ENCODE measurements at places on chromosomes 4 and X.

DNA sequence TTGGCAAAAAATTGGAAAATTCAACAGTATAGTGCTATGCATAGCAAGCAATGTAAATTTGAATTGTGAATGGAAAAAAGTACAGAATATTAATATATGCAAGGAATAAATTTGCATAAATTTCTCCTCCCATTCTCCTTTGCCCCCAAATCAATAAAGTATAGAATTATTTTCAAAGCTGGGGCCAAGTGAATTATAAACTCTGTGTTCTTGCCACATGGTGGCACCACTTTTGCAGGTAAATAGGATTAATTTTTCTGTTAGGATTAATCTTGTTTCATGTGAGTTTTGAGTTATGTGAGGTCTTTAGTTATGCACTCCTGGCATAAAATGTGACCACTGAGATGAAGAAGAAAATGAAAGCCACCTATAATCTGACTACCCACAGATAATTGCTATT lies 19.9 kb downstream of the COPS4 start:
- DNase-seq: no peak

DNA sequence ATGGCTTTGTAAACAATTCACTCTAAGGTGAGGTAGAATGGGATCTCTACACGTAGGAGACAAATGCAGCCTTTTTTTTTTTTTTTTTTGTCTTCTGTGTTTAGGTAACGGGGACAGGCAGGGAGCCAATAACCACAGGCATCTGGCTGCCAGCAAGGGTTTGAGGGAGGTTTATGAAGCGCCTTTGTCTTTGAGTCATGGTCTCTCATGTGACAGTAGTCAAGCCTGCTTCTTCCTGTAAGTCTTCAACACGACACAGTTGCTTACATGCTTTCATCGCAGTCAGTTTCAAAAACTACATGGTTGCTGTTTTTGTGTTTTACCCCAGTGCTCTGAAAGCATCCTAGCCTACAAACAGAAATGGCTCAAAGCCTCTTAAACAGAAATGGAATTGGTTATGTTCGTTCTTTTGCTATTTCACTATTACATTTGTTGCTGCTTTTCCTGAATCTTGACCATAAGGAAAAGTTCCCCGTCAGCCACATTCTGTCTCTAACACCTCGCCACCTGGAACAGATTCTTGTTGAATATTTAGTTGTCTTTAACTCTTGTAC lies 127.8 kb upstream of the METTL14 start:
- DNase-seq: peak; percentile 81

DNA sequence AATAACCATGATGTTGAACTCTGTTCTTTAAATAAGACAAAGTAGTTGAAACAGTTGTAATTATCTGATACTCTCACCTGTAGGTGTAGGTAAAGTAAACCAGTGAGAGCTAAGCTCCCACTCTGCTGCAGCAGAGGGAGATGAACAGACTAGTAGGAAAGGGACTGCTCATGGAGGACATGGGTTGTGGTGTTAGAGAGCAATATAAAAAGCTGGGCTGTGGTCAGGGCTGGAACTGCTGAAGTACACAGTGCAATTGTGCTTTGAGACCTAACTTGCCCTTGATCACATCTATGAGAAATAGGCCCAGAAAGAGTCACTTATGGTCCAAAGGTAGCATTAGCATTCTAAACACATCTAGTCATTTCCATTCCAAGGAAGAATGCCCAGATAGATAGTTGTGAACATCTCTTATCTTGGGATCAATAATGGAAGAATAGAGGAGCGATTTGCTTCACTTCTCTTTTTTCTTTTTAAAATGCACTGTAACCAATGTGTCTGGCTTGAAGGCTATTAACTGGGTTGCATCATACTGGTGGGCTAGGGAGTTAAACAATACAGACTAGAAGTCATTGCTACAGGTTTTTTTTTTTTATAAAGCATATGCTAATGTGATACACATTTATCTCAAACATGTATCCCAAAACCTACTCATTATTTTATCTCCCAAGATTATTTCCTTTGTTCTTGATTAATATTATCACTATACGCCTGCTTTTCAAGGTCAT lies 251.3 kb upstream of the CENPE start:
- no peak for DNase-seq

DNA sequence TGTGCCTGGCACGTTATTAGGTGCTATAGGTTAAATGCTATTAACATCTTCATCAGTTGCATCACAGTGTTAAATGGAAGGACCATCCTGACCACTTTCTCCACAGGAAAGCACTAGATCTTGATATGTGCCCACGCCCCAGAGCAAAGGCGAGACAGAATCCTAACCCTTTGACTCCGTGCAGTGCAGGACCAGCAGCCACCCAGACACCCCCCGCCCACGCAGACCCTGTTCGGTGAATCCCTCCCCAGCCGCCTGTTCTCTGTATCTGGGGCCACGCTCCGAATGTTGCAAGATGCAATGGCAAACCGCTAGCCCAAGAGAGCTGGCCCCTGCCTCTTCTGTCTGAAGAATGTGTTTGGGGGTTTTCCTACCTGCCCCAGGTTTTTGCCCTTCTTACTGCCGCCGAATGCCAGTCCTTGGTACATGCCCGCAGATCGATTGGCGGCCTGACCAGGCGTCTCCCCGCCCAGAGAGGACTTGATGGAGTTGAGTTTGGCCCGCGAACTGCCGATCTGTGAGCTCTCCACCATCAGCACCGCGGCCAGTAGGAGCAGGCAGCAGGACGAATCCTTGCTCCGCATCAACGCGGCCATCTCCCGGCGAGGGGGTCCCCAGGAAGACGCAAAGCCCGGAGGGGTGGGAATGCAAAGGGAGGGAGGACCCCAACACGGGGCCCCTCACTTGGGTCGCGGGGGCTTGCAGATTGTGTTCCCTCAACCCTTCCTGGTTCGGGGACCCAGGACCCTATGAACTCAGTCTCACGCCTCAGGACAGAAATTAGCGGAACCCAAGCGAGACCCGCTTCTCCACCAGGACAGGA lies 906 bp downstream of the DKK2 start:
- no peak for DNase-seq

GRCh38 chr4:139738846-139739613 lies 73.4 kb downstream of the MGST2 start:
- no peak for DNase-seq

DNA sequence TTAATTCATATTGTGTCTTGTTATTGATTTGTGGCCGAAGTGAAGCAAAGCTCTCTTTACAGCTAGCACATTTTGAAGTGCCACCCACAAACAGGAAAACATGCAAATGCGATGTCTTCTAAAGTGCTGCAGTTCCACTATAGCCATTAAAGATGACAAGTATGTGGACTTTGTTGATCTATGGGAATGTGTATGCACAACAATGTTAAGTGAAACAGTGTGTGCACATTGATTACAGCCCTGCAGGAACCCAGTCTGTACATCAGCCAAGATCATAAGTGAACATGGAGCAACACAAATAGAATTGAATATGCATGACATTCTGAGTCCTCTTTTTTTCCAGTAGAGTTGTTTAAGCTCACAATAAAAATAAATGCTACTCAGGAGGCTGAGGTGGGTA lies 43.0 kb downstream of the TFDP3 start:
- no peak for DNase-seq

- DNase-seq: no peak
Measured at GRCh38 chr4:52657618-52658501, 1.2 kb downstream of the USP46 start.

- DNase-seq: no peak
Measured at GRCh38 chr4:167966143-167966542, 126.2 kb upstream of the ANXA10 start.

GRCh38 chr4:1194010-1194900 lies 21.9 kb upstream of the SPON2 start:
- DNase-seq: no peak

DNA sequence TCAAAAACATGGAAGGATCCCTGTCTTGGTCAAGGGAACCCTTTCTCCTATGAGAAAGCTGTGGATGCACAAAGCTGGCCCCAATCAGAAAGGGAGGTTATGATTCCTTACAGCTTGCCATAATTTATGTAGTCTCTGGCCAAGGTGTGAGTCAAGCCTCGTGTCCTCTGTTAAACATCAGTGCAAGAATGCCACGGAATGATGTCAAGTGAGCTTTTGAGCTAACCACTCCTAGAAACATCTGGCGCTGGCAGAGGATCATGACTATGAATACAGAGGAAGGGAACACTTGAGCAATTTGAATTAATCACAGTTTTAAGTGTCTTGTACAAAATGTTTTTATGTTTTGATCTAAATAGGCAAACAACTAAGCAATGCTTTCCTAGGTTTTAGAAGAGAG lies 51.5 kb upstream of the RAP2C start:
- DNase-seq: peak; percentile 3

DNA sequence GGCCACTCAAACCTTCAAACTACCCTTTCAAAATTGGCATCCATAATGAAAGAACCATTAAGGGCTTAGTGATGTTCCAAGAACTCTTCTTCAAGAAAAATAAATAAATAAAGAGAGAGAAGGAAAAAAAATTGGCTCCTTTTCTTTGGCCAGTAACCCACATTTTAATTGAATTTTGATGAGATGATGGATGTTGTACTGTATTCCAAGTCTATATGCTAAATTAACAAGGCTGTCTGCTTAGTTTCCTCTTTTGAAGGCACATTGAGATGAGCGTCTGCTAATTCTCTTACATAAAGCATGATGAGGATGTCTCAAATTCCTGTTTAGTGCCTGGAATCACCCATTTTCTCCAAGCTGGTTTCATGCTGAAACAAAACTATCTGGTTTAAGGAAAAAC lies 33.4 kb downstream of the PHOX2B start:
- no peak for DNase-seq

DNA sequence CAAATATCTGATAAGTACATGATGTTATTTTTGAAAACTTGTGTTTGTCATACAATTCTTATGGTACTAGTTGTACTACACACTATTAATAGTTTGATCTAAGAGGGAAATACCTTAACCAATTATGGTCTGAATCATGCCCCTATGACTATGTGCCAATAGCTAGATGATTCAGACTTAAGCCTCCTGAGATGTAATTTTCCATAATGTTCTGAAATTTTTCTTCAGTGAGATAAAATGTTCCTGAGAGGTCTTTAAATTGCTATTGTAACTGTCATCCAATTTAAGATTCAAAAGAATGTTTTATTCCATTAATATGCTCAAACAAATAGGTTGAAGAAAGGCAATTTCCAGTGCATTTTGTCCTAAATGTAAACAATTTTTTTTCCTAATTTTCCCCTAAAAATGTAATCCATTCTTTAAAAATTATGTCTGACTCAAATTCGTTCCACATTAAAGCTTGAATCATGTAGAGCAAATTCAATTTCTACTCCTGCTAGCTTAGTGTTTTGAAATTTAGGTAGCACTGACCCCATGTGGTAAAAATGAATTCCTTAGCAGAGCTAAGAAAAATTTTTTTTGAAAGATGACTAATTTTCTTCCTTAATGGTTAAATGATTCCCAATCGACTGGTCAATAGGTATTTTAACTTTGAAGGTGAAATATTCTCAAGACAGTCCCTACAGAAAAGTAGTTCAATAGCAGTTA lies 49.1 kb downstream of the APOOL start:
- no peak for DNase-seq

- DNase-seq: peak; percentile 34
Measured at GRCh38 chr4:74632634-74633033, 161.7 kb downstream of the BTC start.

Measured in NCI-H2029 (cell line).